Brain pericyte (primary cell): ENCODE measurements at places on chromosomes 7 and 10.

DNA sequence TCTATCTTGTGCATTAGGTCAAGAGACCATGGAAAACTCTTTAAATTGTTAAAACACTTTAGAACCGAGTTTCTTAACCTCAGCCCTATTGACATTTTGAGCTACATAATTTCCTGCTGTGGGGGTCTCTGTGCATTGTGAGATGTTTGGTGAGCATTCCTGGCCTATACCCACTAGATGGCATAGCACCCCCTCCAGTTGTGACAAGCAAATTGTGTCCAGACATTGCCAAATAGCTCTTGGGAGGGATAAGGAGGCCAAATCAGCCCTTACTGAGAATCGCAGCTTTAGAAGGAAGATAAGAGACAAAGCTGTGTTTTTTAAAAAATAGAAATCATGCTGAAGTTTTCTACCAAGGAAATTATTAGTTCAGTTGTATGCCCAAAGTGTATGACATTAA, 1158.5 kb upstream of the C7orf33 start:
- DNase-seq: no peak

GRCh38 chr10:106355450-106355849, 809.1 kb downstream of the SORCS1 start:
- DNase-seq: no peak

- DNase-seq: no peak
These were observed 36.5 kb downstream of the EMX2 start for GRCh38 chr10:117578999-117579590.

GRCh38 chr7:149414745-149415390, 46.0 kb downstream of the ZNF777 start:
- DNase-seq: peak; percentile 32

DNA sequence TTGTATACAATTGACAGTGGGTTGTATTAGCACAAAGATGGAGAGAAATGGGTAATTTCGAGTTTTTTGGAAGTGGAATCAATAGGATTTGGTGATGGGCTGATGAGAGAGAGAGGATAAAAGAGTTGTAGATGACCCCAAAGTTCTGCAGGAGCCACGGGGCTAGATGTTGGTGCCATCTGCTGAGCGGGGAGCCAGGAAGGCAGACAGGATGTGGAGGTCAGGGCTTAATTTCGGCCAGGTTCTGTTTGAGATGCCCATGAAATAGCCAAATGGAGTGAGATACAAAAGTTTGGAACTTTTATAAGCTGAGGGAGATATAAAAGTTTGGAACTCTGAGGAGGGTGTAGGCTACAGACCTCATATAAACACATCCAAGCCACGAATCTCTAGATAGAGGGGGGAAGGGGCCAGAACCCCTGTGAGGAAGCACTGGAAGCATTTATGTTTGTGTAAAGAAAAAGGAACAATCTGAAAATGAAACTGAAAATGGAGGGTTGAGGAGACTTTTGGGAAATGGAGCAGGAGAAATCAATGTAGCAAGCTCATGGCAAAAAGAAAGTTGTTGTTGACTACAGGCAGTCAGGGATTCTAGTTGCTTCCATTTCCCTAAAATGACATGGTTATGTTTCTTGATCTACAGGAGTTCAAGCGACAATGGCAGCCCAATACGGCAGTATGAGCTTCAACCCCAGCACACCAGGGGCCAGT, 2.2 kb downstream of the GIMAP4 start:
- no peak for DNase-seq

DNA sequence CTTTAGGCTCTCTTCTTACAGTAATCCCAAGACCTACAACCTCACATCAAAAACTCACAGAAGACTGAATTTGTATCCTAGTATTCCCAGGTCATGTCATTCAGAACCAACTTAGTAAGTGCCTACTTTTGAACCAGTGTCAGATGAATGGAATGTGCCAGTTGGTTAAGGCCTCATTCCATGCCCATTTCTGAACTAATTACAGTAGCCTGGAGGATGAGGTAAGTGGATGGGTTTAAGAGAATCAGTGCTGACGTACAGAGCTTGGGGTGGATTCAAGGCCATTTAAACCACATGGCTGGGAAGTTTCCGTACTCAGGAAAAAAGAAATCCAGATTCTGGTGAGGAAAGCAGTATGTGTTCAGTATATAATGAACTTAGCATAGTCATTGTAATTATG, 21.9 kb upstream of the FOXP2 start:
- no peak for DNase-seq

GRCh38 chr7:24982917-24983316, 2.9 kb upstream of the OSBPL3 start:
- DNase-seq: no peak

DNA sequence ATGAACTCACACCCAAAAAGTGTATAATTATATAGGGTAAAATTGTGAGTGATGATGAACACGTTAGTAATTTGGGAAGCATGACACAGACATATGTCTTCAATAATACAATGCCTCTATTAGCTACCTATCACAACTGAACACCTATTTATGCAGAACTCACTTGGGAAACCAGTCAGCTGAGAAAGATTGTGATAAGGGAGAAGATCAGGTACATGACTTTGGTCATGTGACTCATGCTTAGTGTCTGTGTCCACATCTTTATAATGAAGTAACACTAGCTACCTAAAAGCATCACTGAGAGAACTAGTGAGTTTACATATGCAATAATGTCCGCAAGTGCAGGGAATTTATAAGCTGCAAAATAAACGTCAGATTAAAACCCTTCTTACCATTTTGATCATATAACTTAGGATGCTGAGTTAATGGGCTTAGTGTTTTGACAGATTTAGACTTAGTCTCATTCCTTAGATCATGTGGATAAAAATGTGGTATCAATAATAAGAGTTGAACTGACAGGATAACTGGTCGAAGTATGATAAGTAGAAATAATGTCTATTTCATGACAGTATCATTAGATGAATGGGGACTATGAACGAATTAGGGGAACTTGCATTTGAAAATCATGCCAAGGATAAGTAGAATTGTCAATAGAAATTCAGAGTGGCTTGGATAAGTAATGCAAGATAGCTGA, 11.6 kb downstream of the VWDE start:
- DNase-seq: no peak

GRCh38 chr7:732556-732955, 5.5 kb upstream of the PRKAR1B start:
- no peak for DNase-seq

GRCh38 chr10:132703419-132704007, 82.4 kb downstream of the NKX6-2 start:
- no peak for DNase-seq

GRCh38 chr7:27374958-27375841, 132.6 kb downstream of the EVX1 start:
- no peak for DNase-seq

GRCh38 chr10:28139138-28139537, 140.3 kb upstream of the ODAD2 start:
- no peak for DNase-seq

DNA sequence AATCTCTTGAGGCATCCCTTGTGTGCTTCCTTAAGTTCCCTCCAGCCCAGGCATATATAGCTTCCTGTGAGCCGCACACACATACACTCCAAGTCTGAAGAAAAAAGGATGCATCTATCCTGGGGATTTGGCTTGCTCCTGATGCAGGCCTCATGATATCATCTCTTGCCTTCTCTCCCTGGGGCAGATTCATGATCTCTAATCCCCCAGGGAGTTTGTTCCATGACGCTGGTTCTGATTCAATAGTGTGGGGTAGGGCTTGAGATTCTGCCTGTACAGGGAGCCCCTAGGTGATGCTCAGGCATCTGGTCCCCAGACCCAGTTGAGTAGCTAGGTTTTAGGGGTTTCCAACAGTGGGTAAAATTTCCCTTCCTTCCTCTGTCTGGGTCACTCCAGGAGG, 1.5 kb downstream of the PON1 start:
- DNase-seq: no peak

- no peak for DNase-seq
These were observed 42.4 kb downstream of the TNS3 start for GRCh38 chr7:47539398-47540052.

DNA sequence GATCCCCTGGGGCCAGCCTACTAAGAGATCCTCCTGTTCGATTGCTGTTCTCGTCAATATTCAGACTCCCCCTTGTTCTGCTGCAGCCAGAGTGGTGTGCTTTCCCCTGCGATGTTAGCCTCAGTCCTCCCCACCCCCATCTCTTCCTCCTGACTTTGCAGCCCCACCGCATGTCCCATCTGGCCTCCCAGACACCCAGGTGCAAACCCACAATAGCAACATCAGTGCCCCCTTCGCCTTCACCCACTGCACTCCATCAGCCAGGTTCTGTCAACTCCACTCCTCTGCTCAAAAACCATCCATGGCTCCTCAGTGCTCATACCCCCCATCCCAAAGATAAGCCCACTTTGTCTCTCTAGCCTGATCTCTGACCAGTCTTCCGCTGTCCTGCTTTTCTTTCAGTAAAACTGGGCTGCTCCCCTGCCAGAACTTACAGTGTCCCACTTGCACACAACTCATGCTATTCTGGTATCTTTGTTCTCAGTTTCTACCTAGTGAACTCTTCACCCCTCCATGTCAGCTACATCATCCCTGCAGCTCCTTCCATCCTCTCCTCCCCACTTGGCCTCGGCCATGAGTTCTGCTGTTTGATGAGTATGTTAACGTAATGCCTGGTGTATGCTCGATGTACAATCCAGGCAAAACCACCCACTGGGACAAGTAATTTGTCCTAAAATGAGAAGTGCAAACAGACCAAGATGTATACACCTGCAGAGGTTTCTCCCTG, 26.6 kb downstream of the COL13A1 start:
- no peak for DNase-seq

- no peak for DNase-seq
These were observed 25.7 kb upstream of the FAM180A start for GRCh38 chr7:135774284-135774683.

- DNase-seq: no peak
These were observed 738.0 kb upstream of the GALNT17 start for GRCh38 chr7:70393956-70394355.

GRCh38 chr7:45573204-45573603, 964 bp upstream of the ADCY1 start:
- no peak for DNase-seq

- DNase-seq: no peak
These were observed 8.2 kb downstream of the KCNIP2 start for GRCh38 chr10:101835362-101835761.

GRCh38 chr10:42645103-42645502, 6.7 kb upstream of the ZNF33B start:
- DNase-seq: no peak

DNA sequence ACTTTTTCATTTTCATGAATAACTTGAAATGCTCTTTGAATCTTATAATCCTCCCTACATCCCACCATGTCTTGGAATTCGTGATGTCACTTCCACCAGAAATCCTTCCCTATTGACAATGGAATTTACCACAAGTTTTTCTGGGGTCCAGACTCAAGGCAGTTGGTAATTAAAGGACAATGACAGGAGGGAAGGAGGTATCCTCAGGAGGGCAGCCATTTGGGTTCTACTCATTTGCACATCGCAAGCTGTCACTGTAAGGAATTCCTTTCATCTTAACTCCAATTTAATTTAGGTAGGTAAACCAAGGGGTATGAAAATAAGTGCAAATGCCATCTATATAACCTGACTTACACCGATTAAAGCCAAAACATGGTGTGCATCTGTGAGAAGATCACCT, 21.9 kb downstream of the LRRC17 start:
- no peak for DNase-seq

DNA sequence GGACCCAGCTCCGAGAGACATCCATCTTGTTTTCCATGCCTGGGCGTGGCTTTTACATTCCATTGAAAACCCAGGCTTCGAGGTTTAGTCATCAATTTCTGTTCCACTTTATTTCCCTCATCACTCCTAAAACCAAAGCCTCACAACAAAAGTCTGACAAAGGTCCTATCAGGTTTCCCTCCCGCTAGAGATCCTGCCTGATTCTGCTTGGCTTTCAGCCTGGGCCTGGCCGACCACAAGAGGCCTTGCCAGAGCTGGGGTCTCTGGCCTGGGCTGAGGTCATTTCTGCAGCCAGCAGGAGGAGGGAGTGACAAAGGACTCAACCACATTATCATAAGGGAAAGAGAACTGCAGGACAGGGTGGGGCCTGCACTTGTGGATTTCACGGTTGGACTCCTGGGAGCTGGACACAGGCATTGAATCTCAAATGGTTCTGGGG, 167.0 kb downstream of the FANK1 start:
- no peak for DNase-seq

DNA sequence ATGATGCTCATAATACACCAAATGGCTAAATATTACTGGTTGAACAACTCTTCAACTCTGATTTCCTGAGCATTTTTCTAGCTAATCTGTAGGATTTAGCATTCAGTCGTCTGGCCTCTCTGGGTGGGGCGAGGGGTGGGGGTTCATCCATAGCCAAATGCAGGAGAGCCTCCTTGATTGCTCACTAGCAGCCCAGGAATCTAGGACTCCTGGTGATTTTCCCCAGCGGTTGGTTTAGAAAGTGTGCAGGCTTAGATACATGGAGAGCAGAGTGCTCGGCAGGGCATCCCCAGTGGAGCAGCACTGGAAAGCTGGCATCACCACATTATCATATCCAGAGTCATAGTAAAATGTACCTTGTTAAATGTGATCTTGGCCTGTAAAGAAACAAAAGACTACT, 136.1 kb downstream of the DYNC1I1 start:
- DNase-seq: no peak

- no peak for DNase-seq
These were observed 43.8 kb upstream of the CSTF2T start for GRCh38 chr10:51743146-51743545.

- no peak for DNase-seq
These were observed 108.9 kb upstream of the MKLN1 start for GRCh38 chr7:131218727-131219128.

GRCh38 chr7:126605553-126605952, 647.2 kb downstream of the GRM8 start:
- DNase-seq: no peak

DNA sequence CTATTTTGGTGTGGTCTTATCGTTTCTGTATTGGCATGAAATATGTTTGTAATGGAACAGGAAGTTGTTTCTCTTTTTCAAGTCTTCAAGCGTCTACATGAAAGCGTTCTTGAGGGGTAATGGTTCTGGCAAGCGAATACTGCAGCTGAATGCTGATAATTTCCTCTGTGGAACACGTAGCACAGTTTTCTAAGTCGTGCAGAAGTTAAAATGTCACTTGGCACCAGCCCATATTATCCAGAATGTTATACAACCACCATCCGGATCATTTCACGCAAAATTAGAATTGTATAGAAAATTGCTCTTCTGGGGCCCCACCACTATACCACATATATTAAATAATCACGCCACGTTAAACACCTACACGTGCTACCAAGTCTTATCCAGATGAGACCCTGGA, 354.3 kb downstream of the CALN1 start:
- DNase-seq: no peak

GRCh38 chr10:71433768-71434744, 37.3 kb downstream of the CDH23 start:
- no peak for DNase-seq

- no peak for DNase-seq
These were observed 220.5 kb upstream of the ETV1 start for GRCh38 chr7:14209896-14210484.

DNA sequence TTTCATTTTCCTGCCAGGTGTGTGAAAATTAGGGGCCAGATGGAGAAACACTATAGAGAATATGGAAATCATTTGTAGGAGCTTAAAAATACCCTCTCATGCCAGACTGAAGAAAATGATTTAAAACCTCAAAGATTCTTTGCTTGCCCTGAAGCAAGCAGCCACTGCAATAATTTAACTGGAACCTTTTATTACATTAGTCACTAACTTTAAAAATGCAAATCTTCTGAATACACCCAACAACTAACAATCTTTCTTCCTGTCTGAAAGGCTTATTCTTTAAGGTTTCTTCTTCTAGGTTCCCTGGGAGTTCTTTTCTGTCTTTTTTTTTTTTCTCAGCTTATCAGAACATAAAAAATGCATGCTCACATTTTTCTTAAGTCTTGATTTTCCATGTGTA, 238.5 kb upstream of the KMT2E start:
- no peak for DNase-seq

- DNase-seq: no peak
These were observed 2.2 kb downstream of the TRIM56 start for GRCh38 chr7:101087334-101088068.
